Left ventricle myocardium inferior (tissue), 1 donor: ENCODE measurements at places on chromosomes 6 and 20.

DNA sequence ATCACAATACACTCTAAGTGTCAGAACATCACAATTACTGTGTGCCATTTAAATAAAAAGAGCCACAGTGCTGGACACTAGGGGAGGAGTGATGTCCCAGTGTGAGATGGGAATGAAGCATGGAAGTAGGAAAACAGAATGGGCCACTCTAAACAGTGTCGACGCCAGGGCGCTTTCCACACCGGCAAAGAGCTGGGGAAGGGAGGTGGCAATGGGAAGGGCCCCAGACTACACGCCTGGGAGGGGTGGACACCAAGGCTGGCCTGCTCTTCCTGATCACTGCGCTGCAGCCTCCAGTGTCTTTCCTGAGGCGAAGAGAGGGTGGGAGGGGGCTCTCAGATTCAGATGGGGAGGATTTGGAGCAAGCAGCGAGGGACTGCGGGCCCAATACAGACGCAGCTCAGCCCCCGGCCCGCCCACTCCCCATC lies 75.9 kb downstream of the ERMARD start:
- no peak for DNase-seq

- DNase-seq: no peak
Measured at GRCh38 chr6:134114918-134115714, 62.7 kb upstream of the SLC2A12 start.

DNA sequence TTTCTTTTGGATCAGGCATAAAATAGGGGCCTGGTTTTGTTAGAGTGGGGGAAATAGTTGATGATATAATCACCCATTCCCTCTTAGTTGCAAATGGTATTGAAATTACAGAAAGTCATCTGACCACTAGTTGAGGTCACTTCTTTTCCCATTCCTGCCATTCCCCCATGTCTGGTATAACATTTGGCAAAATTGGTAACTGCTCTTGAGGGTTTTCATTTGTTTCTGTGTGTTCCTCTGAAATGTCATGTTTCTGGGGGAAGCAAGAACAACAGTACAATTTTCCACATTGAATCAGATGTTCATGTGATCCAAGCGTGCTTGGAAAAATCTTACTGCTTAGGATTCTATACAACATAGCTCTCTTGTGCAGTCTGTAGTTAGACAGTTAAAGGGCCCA lies 7.3 kb downstream of the AIG1 start:
- DNase-seq: no peak

GRCh38 chr6:384898-385297 lies 6.7 kb upstream of the IRF4 start:
- no peak for DNase-seq

DNA sequence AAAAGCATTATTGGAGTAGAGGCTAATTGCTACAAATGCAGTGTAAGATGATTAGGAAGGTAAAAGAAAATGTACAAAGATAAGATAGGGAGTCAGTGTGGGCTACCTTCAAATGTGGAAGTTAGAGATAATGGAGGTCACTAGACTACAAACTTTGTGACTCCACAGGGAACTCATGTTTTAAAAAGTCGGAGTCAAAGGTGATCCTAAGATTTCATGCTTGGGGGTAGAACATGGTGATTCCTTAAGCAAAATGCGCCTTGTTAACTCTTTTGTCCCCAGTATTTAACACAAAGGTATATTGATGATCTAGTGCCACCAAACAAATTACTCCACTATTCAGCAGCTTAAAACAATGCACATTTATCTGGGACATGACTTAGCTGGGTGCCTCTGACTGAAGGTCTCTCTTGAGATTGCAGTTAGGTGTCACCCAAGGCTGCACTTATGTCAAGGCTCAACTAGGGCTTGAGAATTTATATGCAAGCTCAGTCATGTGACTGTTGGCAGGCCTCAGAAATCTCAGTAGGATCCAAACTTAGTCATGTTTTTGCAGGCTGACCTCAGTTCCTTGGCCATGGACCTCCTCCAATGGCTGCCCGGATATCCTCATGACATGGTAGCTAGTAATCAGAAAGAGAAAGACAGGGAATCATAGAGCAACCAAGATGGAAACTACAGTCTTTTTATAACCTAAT lies 11.4 kb upstream of the SNX9 start:
- DNase-seq: no peak

DNA sequence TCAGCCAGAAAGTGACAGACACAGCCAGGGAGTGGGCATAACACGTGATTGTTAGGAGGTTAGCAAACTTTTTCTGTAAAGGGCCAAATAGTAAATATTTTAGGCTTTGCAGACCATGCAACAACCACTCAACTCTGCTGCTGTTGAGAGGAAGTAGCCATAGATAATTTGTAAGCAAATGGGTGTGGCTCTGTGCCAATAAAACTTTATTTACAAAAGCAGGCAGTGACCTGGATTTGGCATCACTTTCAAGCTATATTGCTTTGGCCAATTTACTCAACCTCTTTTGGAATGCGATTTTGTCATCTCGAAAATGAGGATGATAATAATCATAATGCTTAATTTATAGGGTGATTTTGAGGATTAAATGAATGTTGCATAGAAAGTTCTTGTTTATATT lies 152.6 kb downstream of the TSHZ2 start:
- no peak for DNase-seq

GRCh38 chr20:33554914-33555420 lies 65.1 kb downstream of the CBFA2T2 start:
- DNase-seq: no peak

- DNase-seq: no peak
Measured at GRCh38 chr20:36162272-36162966, 7.9 kb downstream of the EPB41L1 start.

DNA sequence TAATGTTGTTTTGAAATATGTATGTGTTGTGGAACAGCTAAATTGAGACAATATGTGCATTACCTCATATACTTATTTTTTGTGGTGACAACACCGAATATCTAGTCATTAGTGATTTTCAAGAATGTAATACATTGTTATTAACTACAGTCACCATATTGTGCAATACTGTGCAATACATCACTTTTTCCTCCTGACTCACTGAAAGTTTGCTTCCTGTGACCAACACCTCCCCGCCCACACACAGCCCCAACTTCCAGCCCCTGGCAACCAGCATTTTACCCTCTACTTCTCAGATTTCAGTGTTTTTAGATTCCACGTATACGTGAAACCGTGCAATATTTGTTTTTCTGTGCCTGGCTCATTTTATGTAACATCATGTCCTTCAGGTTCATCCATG lies 627.9 kb downstream of the PRKN start:
- DNase-seq: no peak

- no peak for DNase-seq
Measured at GRCh38 chr6:163148451-163149278, 265.9 kb upstream of the QKI start.

- DNase-seq: no peak
Measured at GRCh38 chr6:37456126-37456525, 23.1 kb downstream of the CMTR1 start.

DNA sequence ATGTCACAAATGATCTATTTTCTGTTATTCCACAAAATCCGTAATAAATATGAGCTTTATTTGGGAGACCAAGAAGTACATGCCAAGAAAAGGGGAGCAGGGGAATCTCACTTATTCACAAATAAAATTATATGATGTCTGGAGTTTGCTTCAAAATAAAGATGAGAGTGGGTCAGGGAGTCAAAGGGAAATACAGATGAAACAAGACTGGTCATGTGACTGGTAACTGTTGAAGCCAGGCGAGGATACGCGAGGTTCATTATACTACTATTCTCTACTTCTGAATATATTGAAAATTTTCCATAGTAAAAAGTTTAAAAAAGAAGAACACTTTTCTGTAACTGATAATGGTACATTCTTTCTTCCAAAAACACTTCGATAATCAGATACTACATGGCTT lies 14.6 kb downstream of the EPB41L2 start:
- DNase-seq: no peak

GRCh38 chr6:166293731-166294584 lies 14.2 kb downstream of the PRR18 start:
- DNase-seq: no peak

- no peak for DNase-seq
Measured at GRCh38 chr6:108958900-108959770, 110.9 kb downstream of the ARMC2 start.

GRCh38 chr20:56513161-56514150 lies 11.1 kb upstream of the FAM209A start:
- DNase-seq: no peak

GRCh38 chr20:6426287-6426891 lies 303.6 kb upstream of the FERMT1 start:
- DNase-seq: no peak
